ENCODE measurements at places on chromosomes 6 and 20.

GRCh38 chr20:23668477-23668951, 20.3 kb downstream of the CST4 start:
- DNase-seq = peak; percentile 42

DNA sequence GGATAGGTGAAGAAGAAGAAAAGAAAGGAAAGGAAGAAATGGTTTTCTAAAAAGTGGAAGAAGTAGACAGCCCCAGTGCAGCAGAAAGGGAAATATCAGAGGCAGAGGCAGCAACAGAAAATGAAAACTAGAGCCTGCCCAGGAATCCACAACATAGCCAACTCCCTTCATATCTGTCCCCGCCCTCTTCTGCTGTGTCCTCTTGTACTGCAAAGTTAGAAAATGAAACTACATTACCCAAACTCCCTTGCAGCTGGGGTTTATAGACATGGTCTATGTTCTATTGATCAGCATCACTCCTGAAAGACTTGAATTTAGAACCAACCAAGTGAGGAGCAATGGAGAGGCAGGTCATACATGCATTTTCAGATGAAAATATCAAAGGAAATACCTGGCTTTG, 200.5 kb upstream of the PHACTR1 start:
- DNase-seq = peak; percentile 13

DNA sequence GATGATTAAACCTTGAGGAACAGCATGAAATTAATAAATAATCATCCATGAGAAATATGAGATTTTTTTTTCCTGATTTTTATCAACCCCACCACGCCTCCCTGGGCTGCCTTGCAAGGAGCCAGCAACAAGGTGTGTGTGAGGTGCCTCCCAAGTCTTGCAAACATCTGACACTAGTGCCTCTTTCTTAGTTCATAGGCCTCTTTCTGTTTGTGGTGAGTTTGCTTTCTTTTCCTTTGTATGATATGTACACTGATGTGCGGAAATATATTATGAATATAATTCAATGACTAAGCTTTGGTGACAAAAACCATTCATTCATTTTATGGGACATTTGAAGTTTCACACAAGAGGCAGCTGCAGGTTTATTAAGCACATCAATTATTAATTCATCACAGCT, 63.2 kb upstream of the SYNDIG1 start:
- no peak for DNase-seq

GRCh38 chr6:28211840-28212509, 13.1 kb upstream of the ZSCAN9 start:
- DNase-seq = no peak

DNA sequence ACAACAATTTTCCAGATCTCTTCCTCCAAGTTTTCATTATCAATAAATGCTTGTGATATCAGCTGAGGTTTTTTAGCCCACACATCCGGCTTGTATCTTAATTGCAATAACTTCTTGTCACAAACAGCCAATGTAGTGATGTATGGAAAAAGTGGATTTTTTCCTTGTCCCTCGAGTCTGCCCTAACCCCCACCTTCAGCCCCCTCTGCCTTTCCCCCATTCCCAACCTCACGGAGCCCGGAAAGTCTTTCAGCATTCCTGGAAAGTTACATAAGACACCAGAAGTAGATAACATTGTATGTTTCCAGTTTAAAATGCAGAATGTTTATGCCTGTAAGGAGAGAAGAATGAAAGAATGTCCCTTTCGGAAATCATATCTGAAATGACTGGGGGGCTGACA, 179.2 kb upstream of the PHACTR1 start:
- no peak for DNase-seq

DNA sequence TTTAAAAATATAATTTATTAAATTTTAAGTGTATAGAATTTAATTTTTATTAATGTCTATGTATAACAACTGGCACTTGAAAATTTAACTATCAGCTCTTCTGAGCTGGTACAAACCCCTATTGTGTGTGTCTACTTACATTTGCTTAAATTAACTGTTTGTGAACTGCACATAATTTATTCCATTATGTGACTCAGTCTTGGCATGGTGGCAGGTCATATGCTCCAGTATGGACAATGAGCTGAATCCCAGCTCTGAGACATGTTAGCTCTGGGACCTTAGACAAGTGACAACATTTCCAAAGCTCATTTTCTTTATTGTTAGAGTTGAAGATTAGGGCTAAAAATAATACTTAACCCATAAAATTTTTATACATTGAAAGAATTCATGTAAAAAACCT, 526.1 kb upstream of the MARCKS start:
- no peak for DNase-seq

- DNase-seq = peak; percentile 68
Observed at GRCh38 chr6:39416728-39417127, 94.2 kb upstream of the KCNK16 start.

DNA sequence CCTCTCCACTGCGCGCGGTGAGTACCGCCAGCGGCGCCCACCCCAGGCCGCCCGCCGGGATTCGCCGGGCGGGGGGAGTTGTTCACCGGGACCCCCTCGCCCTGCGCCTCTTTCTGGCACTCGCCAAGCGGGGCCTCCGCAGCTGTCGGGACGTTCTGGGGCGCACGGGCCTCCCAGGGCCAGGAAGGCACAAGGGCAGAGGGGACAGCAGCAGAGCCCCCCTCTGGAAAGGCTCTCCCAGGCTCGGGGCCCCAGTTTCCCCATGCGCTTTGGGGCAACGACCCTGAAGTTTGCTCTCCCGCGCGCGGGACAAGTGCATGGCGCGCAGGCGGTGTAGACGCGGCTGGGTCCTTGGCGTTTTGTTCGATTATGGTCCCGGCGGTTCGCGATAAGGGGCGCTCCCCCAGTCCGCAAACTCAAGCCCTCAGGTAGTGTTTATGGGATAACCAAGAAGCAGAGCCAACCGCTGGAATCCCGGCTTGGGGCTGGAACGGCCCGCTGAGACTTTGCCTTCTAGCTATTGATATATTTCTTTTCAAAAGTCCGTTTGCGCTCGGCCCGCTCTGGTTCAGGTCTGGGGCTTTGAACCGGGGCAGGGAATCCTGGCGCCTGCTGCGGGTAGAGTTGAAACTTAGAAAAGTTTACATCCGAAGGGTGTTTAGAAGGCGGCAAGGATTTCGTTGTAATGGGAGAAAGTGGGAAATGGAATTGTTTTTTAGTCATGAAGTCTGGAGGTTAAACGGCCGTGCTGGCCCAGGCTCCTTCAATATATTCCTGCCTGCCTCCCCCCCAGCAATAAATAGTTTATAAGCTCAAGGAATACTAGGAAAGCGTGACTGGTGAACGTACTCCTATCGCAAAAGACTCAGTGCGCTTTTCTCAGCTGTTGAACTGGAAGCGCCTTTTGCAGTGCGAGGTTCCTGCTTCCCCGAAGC, 595 bp downstream of the EYA2 start:
- DNase-seq = no peak

GRCh38 chr6:83270971-83271719, 78.0 kb downstream of the RWDD2A start:
- no peak for DNase-seq

DNA sequence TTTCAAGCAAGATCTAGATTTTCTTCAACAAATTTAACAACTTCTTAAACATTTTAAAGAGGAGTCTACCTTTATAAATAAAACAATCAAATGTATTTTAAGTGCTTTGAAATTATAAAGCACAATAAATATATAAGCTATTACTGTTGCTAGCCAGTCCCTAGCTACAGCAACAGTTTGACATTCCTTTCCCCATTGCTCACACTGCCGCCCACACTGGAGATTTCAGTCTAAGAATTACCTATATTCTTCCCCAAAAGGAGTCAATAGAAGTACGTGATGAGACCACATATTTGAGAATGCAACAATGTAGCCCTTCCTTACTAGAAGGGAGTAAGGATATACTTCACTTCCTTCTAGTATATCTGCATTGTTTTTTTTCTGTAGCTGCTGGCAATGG, 65.3 kb upstream of the RNF146 start:
- DNase-seq = no peak

DNA sequence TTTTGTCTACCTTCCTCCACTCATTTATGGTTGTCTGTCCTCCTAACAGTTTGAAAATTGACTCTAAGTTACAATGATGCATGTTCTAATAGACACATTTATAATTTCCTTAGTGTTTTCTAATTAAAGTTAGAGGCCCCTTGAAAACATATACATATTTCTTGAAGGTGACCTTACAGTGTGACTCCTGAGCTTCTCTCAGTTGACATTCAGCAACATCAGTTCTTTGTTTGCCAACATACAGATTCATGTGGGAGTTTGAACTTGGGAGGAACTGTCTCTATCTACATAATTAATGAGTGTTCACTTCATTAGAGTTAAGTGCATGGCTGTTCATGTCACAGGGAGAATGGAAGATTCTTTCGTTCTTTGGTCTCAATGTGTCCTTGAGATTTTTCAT, 658.2 kb downstream of the GRIK2 start:
- DNase-seq = no peak

- no peak for DNase-seq
Observed at GRCh38 chr20:32168184-32168910, 39.2 kb downstream of the PLAGL2 start.

- DNase-seq = no peak
Observed at GRCh38 chr6:53483423-53484353, 61.2 kb downstream of the GCLC start.

DNA sequence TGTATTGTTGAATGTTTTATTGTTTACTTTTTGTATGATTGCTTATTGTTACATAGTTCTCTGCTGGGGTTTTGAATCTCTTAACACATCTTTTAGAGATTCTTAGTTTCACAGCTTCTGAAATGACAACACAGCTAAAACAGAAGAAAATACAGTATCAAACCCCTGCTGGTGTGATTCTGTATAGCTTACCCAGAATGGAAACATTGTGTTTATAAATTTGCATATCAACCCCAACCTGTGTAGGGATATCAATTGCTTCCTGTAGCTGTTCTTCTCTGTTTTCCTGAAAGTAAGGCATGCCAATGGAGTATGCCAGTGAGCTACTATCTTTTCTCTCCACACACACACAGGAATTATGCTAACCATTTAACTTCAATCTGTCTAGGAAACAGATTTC, 64.3 kb upstream of the ID4 start:
- DNase-seq = no peak

GRCh38 chr20:21125072-21125848, 622 bp upstream of the KIZ start:
- DNase-seq = peak; percentile 35
